ENCODE measurements at places on chromosomes 7 and 10. TPM values are rescaled to one million over a fixed set of nuclear protein-coding genes. Genes with fewer than 3 reads are reported as not detected.

DNA sequence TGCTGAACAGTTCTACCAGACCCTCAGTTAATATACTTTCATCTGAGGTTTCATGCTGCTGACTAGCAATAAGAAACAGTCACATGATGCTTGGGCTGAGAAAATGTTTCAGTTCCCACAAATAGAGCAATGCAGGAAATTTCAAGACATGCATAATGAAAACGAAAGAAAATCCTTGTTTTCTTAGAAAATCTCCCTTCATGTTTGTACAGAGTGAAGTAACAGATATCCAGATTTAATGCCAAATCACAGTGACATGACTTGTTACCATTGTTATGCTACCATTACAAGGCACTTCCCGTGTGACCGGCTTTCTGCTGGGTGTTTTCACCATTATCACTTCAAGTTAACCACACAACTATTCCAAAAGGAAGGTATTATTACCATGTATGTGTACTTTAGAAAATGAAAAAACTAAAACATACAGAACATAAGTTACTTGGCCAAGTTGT is 121.7 kb downstream of the DOCK4 start:
- peaks cover 45% of the 10 kb centered on the region for H3K4me1 ChIP-seq
- DNase-seq, result no peak
- H3K36me3 ChIP-seq, result no peaks in the 10 kb centered on the region
- no peak overlapping the region for H3K4me3 ChIP-seq
- H3K27ac ChIP-seq, result peak overlapping the region; percentile 57

GRCh38 chr7:26265065-26265464 is 26.6 kb upstream of the SNX10 start:
- H3K36me3 ChIP-seq, result no peaks in the 10 kb centered on the region
- H3K27me3 ChIP-seq, result no peaks in the 10 kb centered on the region
- no peak overlapping the region for H3K27ac ChIP-seq
- no peaks in the 10 kb centered on the region for H3K4me1 ChIP-seq
- H3K4me3 ChIP-seq, result no peak overlapping the region
- no peak for DNase-seq

GSDME gene
- 6.7 TPM for total RNA-seq

DNA sequence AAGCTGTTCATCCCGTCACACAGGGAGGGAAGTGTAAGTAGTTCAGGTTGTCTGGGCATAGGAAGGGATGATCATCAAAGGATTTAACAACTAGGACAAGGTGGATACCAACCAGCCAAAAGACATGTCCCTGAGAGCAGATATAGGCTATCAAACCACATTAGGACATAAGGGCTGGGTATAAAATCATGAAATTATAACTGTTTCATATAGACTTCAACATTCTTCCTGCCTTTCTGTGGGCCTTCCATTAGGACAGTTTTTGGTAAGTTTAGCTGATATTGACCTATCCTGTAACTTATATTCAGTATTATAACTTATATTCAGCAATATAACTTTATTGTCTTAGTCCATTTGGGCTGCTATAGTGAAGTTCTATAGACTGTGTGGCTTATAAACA is 190.9 kb downstream of the PAXIP1 start:
- no peaks in the 10 kb centered on the region for H3K27me3 ChIP-seq
- DNase-seq, result no peak
- no peak overlapping the region for H3K4me3 ChIP-seq
- H3K4me1 ChIP-seq, result no peaks in the 10 kb centered on the region

DNA sequence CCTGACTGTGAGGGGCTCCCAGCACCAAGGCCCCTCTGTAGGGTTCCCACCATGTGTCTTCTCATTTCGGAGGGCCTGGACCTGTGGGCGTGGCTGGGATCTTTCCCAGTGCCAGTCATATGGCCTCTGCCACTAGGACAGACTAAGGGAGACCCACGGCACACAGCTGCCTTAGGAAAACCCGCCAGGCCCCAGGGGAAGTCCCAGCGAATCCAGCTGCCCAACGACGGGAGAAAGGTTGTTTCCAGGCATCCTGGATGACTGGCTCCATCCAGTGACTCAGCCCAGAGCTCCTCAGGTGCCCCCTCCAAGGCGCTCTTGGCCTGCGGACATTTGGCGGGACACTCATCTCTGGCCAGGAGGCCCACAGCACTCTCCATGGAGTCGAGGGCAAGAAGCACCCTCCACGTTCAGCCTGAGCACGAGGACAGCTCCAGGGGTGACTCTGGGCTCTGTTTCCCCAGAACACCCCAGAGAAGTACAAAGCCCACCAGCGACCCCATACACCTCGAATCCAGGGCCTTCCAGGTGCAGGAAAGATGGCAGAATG is 39.9 kb downstream of the PWWP2B start:
- peaks cover 10% of the 10 kb centered on the region for H3K4me1 ChIP-seq
- H3K27ac ChIP-seq, result no peak overlapping the region
- H3K4me3 ChIP-seq, result no peak overlapping the region
- no peaks in the 10 kb centered on the region for H3K27me3 ChIP-seq
- no peak for DNase-seq
- H3K36me3 ChIP-seq, result no peaks in the 10 kb centered on the region

DNA sequence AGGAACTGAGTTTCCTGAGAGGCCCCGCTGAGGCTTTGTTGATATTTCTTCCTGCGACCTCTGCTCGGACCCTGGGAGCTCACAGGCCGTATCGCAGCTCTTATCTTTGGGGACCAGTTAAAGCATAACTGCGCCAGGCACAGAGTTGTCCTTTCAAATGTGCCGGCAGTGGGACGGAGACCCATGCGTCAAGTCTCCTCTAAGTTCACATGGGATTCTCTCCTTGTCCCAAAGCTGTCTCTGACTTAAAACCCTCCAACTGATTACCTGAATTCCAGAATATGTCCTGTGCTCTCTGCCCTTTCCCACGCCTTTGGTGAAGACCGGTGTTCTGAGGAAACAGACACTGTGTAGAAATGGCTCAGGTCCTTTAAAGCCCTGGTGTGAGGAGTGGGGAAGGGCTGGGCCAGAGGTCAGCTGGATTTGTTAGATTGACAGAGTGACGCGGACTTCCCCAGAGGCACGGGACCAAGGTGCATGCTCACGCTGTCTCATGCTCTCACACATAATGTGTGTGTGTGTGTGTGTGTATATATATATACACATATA is 169.8 kb downstream of the EGFR start:
- peak overlapping the region; percentile 61 for H3K27ac ChIP-seq
- H3K4me3 ChIP-seq, result no peak overlapping the region
- H3K27me3 ChIP-seq, result no peaks in the 10 kb centered on the region
- DNase-seq, result no peak

DNA sequence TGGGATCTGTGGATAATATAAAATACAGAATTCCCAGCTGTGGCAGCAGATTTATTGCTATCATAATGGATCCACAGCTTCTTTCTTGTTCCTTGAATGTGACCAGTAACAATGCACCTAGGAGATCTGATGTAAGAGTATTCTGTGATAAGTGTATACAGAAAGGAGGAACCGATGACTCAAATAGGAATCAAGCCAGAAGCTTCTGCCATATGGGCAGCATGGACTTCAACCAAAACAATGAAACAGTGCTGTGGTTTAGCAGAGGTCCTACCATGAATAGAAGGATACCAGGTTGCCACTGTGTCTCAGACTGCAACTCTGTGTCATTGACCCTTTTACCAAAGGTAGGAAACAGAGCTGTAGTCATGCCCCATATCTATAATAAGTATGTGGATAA is 81.8 kb downstream of the PTPRZ1 start:
- no peaks in the 10 kb centered on the region for H3K27me3 ChIP-seq
- DNase-seq, result no peak
- H3K4me3 ChIP-seq, result no peak overlapping the region
- H3K27ac ChIP-seq, result no peak overlapping the region
- no peaks in the 10 kb centered on the region for H3K4me1 ChIP-seq

FFAR4 gene
- total RNA-seq, result 8.4 TPM

EPO gene
- 0.20 TPM for total RNA-seq

GRCh38 chr7:14275356-14275755 is 285.9 kb upstream of the ETV1 start:
- H3K4me3 ChIP-seq, result no peak overlapping the region
- no peaks in the 10 kb centered on the region for H3K27me3 ChIP-seq
- no peaks in the 10 kb centered on the region for H3K4me1 ChIP-seq
- DNase-seq, result no peak
- H3K36me3 ChIP-seq, result no peaks in the 10 kb centered on the region
- no peak overlapping the region for H3K27ac ChIP-seq

TRIM50 gene
- 0.37 TPM for total RNA-seq
